RPMI8226 (cell line): ENCODE measurements at places on chromosomes 6 and 20.

DNA sequence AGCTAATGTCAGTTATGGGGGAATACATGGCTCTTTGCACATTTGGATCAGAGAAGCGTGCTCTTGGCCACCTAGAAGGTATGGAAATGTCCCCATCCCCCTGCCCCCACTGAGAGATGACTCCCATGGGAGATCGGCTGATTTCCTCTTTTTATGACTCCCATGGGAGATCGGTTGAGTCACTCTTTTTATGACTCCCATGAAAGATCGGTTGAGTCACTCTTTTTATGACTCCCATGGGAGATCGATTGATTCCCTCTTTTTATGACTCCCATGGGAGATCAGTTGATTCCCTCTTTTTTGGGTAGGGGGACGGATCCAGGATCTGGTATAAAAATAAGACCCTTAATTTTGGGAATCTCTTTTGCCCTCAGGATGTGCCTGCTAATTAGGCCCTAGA lies 10.3 kb upstream of the TAAR9 start:
- DNase-seq: no peak

GRCh38 chr6:67031451-67031850 lies 1324.4 kb upstream of the EYS start:
- no peak for DNase-seq

DNA sequence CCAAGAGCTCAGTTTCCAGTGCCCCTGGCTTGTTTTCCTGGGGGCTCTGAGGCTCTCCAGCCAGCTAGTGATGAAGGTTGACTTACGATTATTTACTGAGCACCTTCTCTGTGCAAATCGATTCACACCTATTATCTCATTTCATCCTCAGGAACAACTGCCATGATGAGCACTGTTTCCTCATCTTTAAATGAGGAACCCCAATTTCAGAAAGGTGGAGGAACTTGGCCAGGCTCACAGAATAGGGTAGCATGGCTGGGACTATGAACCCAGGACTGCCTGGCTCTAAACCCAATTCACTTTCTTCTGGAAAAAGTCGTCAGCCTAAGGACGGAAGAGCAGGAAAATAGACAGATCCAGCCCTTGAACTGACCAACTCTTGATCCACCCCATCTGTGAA lies 3.5 kb upstream of the BPI start:
- DNase-seq: no peak

- peak; percentile 100 for DNase-seq
Measured at GRCh38 chr6:2485116-2485515, 239.7 kb upstream of the GMDS start.

DNA sequence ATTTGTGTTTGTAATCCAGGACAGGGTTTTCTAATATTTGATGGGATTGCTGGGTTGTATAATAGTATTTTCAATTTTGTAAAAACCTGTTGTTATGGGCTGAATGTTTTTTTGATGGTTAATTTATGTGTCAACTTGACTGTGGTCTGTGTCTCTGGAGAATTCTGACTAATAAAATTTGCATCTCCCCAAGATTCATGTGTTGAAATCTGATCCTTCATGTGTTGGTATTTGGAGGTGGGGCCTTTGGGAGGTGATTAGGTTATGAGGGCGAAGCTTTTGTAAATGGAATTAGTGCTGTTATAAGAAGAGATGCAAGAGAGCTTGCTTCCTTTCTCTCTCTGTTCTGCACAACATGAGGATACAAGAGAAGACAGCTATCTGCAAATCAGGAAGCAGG lies 48.7 kb upstream of the SAMD5 start:
- no peak for DNase-seq

- no peak for DNase-seq
Measured at GRCh38 chr6:142735204-142735603, 209.8 kb downstream of the HIVEP2 start.

DNA sequence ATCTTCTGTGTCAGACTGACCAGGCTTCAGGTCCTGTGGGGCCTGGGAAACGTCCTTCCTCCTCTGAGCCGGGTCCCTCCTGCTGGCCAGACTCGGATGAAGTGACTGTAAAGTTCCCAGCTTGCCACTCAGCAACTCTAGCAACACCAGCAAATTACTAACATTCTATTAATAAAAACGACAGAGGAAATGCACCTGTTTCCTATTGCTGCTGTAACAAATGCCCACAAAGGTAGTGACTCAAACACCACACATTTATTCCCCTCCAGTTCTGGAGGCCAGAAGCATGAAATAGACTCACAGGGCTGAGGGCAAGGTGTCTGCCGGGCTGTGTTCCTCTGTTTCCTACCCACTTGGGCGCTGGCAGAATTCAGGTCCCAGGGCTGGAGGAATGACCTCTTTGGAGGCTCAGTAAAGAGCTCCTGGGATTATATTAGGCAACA lies 48.8 kb downstream of the CTCFL start:
- peak; percentile 84 for DNase-seq

GRCh38 chr6:111738631-111739030 lies 133.0 kb upstream of the TRAF3IP2 start:
- no peak for DNase-seq

DNA sequence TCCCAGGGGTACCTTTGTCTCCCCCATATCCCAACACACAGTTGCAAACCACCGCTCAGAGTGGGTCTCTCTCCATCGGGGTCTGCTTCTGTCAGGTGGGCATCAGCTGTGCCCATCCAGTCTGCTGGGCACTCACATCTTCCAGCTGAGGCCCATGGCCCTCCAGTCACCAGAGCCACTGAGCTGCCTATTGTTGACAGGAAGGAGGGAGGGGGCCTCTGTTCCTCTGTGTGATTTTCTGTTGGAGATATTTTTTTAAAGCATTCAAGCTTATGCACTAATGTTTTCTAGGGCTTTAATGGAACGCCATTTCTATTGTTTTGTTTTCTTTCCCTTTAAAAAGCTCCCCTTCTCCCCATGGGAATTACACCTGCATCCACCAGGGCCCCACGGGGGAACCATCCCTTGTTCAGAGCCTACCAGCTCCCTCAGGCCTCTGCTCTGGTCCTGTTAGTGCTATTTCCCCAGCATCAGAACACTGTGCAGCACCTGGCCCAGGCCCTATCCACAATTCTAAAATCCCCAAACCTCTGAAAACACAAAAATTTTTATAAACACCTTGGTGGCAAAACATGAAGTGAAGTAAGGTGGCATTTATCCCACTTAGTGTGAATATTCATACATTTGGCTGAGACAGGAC lies 326.2 kb downstream of the CD83 start:
- no peak for DNase-seq

DNA sequence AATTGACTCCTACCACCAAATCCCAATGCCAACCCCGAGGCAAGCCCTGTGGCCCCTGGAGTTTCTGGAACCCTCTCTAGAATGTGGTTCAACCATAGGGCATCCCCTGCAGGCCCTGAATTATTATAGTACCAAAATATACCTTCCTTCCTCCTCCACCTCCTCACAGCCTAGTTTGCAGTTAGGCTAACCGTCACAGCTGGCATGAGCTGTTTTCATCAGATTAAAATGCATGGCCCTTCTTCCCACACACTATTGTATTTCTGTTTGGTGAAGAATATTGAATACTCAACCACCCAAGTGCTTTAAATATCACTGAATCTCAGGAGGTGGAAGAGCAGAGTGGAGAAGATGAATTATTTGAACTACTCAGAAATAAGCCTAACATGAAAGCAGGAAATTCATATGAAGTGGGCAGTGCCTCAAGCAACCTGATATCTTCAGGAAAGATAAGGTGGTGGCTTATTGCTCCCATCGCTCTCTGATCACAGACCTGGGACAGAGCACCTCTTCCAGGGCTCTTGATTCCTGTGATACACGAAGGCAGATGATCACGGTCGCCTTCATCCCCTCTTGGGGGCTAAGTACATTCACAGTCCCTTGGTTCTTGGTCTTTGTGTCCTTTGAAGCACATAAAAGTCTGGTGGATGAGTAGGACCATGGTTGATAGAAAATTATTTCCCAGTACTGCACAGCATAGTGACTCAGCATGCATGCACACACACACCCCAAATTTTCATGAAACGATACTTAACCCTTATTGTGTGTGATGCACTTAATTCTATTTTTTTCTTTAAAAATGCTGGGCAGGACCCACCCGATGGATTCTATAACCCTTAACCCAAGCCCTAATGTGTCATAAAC lies 90.9 kb downstream of the PSMG4 start:
- no peak for DNase-seq
